ENCODE measurements at places on chromosomes 16 and 17.
A peak's percentile ranks its signal among the peaks of the same experiment; 100 is the strongest.

DNA sequence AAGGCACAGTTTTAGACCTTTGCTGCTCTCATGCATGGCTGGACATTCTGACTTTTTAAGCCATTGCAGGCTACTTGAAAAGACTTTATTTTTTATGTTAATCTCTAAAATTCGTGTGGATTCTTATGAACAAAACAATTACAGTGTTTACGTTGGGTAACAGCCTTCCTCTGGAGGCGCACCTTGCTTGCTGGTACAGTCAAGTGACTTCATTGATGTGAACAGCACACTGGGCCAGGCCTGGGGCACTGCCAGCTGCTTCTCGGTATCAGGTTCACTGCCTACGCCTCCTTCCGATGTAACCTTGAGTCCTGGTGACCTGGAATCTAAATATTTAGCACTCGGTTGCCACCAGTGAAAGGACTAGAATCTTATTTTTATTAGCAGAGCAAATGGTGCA is 27.8 kb downstream of the MARCHF10 start:
- DNase-seq: peak; percentile 54

- DNase-seq: no peak
These were observed 45.5 kb downstream of the CYTH1 start for GRCh38 chr17:78736526-78737079.

DNA sequence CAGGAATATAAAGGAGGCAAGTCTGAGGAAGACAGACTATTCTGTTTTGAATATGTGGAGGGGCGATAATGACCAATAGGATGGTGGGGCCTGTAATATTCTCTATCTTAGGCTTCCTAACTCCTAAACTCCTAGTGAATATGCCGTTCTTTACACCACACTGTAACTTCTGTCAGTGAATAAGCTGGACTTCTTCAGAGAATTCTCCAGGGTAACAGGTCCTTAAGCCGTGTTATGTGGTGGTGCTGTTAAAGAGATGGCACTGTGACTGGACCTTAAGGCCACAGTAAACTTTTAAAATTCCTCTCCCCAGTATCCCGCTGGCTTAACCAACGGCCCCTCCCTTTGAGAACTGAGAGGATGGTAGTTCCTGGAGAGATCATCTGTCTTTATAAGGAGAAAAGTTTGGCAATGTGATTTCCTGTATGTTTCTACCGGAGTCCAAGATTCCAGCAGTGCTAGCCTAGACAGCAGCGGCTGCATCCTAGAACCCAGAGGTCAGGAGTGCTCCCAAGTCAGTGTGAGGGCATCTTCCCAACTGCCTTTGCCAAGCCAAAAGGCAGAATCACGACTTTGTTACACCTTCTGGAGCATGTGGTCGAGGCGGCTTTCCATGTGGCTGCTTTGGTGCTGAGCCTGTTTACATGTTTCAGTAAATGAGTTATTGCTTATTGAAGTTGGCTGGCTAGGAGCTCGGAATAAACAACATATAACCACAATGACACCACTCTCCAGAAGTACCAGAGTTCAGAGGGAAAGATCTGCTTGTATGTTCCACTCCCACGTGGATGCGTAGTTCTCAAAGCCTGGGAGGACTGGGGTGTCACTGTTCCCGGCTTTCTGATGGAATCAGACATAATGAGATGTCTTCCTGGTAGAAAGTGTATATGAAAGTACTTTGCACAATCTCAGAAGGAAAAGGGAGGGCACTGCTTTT is 41.0 kb downstream of the TUBD1 start:
- peak; percentile 99 for DNase-seq

GRCh38 chr17:62757500-62757951 is 50.6 kb downstream of the MARCHF10 start:
- DNase-seq: no peak

- peak; percentile 91 for DNase-seq
These were observed 28.4 kb downstream of the CDH13 start for GRCh38 chr16:82655072-82655714.

DNA sequence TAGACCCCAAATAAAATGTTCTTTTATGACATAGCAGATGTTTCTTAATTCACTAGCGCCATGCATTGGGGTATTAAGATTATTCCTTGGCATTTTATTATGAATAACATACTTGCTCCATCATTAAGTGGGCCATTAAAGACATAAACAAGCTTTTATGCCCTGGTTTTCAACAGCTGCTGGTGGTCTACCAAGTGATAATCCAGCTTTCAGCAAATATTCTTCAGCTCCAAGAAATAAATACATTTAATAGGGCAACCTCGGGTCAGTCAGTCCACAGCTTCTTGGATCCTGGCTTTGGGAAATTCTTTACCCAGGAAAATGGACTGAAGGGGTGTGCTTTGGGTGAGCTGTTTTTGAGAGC is 217.3 kb upstream of the IRX3 start:
- no peak for DNase-seq

GRCh38 chr17:56310782-56311181 is 157.5 kb downstream of the ANKFN1 start:
- DNase-seq: no peak

GRCh38 chr17:60857556-60858080 is 180.0 kb downstream of the BCAS3 start:
- DNase-seq: no peak

- no peak for DNase-seq
These were observed 98.6 kb downstream of the OR1D5 start for GRCh38 chr17:2964831-2965230.

GRCh38 chr16:86351041-86351784 is 159.1 kb upstream of the FOXF1 start:
- no peak for DNase-seq

DNA sequence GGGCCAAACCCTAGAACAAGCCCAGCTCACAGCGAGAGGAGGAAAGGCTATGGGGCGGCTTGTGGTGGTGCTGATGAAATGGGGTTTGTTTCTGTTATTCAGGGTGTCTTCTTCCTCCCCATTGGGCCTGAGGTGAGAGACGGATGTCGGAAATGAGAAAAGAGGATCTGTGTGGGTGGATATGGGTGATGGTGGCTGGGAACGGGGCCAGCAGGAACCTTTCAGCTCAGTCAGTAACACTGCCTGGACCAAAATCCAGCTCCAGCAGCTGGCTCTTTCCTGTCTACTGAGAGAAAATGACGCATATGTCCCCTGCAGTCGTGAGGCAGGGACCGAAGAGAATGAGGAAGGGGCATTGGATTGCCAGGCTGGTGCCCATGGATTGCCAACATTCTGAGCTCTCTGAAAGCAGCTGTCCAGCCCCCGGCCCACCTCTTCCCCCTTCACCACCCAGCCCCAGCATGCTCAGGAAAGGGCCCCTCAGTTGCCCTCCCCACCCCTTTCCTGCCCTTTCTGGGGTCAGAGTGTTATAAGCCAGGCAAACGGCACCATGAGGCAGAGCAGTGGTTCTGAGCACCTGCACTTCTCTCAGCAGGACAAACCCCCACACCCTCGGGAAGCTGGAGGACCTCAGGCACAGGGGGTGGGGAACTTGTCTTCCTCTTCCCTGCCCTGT is 4.0 kb downstream of the MYH3 start:
- no peak for DNase-seq

DNA sequence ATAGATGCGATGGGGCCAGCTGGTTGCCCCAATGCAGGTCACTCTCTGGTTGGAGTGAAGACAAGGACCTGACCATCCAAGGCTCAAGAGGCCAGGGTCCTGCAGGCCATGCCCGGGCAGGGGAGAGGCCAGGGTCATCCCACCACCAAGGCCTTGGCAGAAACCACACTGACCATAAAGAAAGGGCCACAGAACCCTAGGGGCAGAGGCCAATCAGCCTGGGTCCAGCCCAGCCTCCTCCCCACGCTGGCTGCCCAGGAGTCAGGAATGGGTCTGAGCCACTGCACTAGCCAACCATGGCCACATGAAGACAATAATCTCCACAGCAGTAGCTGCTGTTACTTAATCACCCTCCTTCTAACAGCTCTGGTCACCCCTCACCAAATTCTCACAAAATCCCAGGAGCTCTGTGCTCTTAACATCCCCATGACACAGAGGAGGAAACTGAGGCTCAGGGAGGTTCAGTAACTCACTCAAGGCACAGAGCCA is 10.2 kb upstream of the BCAR1 start:
- DNase-seq: no peak

GRCh38 chr17:59428916-59429485 is 97.5 kb downstream of the YPEL2 start:
- no peak for DNase-seq

- no peak for DNase-seq
These were observed 38.9 kb upstream of the SMPD3 start for GRCh38 chr16:68487203-68487514.

- no peak for DNase-seq
These were observed 31.4 kb upstream of the GFOD2 start for GRCh38 chr16:67750466-67750865.

- DNase-seq: peak; percentile 91
These were observed 2.8 kb upstream of the CIBAR2 start for GRCh38 chr16:85114909-85115567.

DNA sequence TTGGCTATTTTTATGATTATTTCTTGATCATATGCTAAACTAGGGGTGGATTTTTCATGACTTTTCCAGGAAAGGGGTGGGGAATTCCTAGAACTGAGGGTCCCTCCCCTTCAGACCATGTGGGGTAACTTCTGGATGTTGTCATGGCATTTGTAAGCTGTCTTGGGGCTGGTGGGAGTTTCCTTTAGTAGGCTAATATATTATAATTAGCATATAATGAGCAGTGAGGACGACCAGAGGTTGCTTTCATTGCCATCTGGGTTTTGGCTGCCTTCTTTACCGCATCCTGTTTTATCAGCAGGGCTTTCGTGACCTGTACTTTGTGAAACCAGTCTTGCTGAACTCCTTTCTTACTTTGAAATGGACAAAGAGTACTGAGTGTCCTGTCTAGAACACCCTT is 40.4 kb upstream of the ABCA5 start:
- no peak for DNase-seq

DNA sequence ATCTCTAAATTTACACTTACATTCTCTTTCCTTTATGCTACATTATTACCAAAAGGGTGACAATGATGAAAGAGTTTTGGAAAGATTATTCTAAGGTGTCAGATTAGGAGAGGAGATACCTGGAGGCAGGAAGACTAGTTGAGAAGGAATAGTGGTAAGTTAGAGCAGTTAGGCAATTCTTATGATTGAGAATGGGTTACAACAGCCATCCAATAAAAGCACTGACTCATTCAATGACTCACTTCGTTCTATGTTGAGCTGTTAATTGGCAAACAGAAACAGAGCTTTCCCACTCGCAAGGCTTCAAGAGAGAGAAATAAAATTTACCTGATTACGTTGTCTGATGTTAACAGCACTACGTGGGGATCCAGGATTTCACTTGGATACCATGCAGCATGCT is 5.8 kb downstream of the NUP88 start:
- DNase-seq: peak; percentile 42

DNA sequence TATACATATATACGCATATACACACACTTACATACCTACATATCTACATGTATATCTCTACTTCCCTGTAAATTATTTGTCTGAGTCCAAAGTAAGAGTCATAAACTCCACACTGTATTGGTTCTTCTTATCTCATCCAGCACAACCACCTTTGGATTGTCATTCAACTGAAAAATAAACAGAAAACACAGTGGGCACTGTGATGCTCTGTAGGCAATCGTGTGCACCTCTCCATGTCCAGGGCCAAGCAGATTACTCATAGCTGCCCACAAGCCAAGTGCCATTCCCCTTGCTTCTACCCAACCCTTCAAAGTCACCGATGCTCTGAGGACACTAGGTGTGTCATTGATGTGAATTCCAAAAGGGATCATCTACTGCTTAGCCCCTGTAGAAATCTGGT is 12.9 kb upstream of the TEKT3 start:
- DNase-seq: no peak

GRCh38 chr17:72790190-72790589 is 302.3 kb downstream of the SLC39A11 start:
- DNase-seq: no peak

DNA sequence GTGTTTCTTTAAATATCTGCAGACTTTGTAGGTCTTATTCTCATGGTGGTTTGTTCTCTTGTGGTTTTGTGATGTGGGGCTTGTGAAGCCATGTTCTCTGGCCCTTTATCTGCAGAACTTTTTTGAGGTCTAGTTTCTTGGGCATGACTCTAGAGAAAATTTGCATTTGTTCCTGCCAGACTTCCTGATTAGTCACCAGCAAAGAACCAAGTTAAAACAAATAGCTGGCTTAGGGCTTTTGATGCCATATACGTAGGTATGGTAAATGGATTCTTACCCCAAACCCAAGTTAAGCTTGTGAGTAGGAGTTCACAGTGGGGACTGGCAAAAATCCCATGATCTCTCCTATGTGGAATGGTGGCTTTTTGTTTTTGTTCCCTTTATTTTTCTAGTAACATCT is 68.7 kb upstream of the IRX3 start:
- peak; percentile 36 for DNase-seq

- no peak for DNase-seq
These were observed 97.5 kb downstream of the METRNL start for GRCh38 chr17:83176623-83177583.

- DNase-seq: no peak
These were observed 34.8 kb downstream of the RPGRIP1L start for GRCh38 chr16:53668869-53669268.

DNA sequence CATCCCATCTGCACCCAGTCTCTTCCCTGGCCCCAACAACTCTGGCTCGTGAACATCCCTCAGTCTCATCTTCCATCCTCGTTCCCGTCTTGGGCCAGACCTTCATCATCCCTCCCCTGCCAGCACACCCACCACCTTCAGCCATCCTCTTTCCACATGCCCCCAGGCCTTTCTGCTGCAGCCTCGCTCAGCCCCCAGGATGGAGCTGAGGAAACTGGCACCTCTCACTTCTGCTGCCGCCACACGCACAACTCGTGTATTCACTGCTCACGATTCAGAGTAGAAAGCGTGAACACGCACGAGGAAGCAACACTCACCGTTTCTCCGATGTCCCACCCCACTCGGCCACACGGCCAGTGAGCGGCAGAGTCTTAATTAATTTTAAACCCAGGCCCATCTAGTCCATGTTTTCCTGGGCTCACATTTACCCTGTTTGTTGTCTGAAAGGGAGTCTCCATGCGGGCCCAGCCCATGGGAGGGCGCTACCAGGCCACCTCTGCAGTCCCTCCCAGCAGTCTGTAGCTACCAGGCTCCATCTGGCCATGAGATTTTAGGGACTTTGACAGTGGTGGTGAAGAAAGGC is 12.5 kb downstream of the C16orf90 start:
- DNase-seq: no peak

- DNase-seq: no peak
These were observed 8.3 kb downstream of the GINS2 start for GRCh38 chr16:85680352-85680944.

DNA sequence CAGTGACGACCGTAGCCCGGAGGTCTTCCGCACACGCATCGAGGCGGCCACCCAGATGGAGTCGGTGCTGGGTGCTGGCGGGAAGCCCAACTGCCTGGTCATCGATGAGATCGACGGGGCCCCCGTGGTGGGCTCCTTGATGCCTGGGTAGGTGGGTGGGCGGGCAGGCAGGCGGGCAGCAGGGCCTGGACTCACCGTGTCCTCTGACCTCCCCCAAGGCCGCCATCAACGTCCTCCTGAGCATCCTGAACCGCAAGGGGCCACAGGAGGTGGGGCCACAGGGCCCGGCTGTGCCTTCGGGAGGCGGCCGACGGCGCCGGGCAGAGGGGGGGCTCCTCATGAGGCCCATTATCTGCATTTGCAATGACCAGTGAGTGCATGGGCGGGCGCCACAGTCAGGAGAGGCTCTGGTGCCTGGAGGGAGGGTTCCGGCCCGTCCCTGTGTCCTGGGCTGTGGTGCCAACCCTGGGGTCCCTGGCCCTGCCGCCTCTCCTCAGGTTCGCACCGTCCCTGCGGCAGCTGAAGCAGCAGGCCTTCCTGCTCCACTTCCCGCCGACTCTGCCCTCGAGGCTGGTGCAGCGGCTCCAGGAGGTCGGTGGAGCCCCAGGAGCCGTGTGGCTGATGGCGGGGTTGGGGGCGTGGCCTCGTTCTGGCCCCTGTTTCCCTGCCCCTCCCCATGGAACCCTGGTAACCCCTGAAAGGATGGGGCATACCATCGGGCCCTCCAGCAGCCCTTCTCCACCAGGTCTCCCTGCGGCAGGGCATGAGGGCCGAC is 4.0 kb downstream of the CHTF18 start:
- DNase-seq: no peak
